ENCODE measurements at places on chromosomes 5 and 9. TPM values are rescaled to one million over a fixed set of nuclear protein-coding genes. Genes with fewer than 3 reads are reported as not detected.

DNA sequence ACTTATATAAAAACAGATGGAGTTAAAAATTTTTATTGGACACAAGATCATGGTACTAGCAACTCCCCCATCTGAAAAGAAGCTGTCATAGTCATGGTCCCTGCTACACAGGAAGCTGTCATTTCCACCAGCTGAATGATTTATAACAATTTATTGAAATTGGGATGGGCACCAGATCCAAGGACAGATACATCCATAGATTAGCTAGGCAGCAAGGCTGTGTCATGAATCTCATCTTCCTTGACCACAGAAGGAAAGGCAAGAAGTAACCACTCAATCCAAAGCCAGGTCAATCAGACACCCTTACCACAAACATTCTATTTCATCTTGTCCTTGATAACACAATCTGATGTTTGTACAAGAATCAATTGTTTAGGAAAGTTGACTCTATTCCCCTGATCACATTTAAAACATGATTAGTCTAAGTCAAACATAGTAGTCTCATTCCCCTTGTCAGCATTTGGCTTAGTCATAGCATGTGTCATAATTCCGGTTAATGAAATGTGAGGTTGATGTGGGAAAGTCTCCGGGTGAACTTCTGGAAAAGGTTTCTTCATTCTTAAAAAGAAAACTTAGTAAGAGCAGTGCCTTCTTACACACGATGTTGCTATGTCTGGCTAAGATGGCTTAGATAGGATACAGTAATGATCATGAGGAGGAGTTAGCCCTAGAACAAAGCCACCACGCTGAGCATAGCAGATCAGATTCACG is 462.6 kb upstream of the PAPPA start:
- DNase-seq: no peak
- no peaks in the 10 kb centered on the region for H3K36me3 ChIP-seq
- H3K4me3 ChIP-seq: no peak overlapping the region
- H3K27ac ChIP-seq: peak overlapping the region; percentile 2
- H3K27me3 ChIP-seq: no peaks in the 10 kb centered on the region
- no peaks in the 10 kb centered on the region for H3K4me1 ChIP-seq

- DNase-seq: no peak
- no peaks in the 10 kb centered on the region for H3K27me3 ChIP-seq
- no peaks in the 10 kb centered on the region for H3K36me3 ChIP-seq
- H3K4me1 ChIP-seq: peaks cover 6% of the 10 kb centered on the region
- H3K4me3 ChIP-seq: no peak overlapping the region
Observed at GRCh38 chr9:79661279-79661678, 89.5 kb downstream of the TLE4 start.

GRCh38 chr9:129555512-129556215 is 65.2 kb downstream of the C9orf50 start:
- H3K27me3 ChIP-seq: no peaks in the 10 kb centered on the region
- no peak overlapping the region for H3K27ac ChIP-seq
- peaks cover 14% of the 10 kb centered on the region for H3K4me1 ChIP-seq
- H3K36me3 ChIP-seq: no peaks in the 10 kb centered on the region
- H3K4me3 ChIP-seq: no peak overlapping the region
- no peak for DNase-seq

- H3K4me1 ChIP-seq: no peaks in the 10 kb centered on the region
- DNase-seq: no peak
- no peaks in the 10 kb centered on the region for H3K27me3 ChIP-seq
- H3K4me3 ChIP-seq: no peak overlapping the region
Observed at GRCh38 chr5:79745255-79745654, 55.6 kb downstream of the CMYA5 start.

The ADAMTSL2 gene
- 13.6 TPM for polyA plus RNA-seq

The ROPN1L gene
- polyA plus RNA-seq: 1.6 TPM

DNA sequence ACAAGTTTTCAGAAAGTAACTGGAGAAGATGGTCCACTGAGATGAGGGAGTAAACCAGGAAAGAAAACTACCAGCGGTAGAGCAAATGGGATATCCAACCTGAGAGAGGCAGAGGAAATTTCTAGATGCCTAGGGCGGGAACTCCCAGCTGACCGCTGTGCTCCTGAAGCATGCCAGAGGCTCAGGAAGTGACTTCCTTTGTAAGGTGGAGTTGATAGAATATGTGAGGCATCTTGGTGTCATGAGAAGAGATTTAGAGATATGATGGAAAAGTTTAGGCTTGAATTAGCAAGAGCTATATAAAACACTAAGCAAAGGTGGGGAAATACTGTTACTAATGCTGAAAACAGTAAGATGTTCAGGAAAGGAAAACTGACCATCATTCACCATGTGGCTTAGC is 124.1 kb downstream of the C9orf152 start:
- no peak overlapping the region for H3K27ac ChIP-seq
- no peaks in the 10 kb centered on the region for H3K36me3 ChIP-seq
- no peaks in the 10 kb centered on the region for H3K27me3 ChIP-seq
- no peak for DNase-seq
- no peak overlapping the region for H3K4me3 ChIP-seq

GRCh38 chr9:85258236-85258635 is 483.5 kb downstream of the AGTPBP1 start:
- no peak overlapping the region for H3K27ac ChIP-seq
- no peak for DNase-seq
- no peaks in the 10 kb centered on the region for H3K36me3 ChIP-seq

- no peak overlapping the region for H3K27ac ChIP-seq
- no peaks in the 10 kb centered on the region for H3K36me3 ChIP-seq
- H3K27me3 ChIP-seq: no peaks in the 10 kb centered on the region
- no peaks in the 10 kb centered on the region for H3K4me1 ChIP-seq
Observed at GRCh38 chr9:15725953-15726352, 173.1 kb downstream of the CCDC171 start.

GRCh38 chr5:18749763-18750162 is 1115.5 kb downstream of the TAF11L14 start:
- no peak for DNase-seq
- no peak overlapping the region for H3K27ac ChIP-seq
- no peaks in the 10 kb centered on the region for H3K27me3 ChIP-seq
- no peak overlapping the region for H3K4me3 ChIP-seq
- no peaks in the 10 kb centered on the region for H3K4me1 ChIP-seq

The FIBCD1 gene
- 1.7 TPM for polyA plus RNA-seq

GRCh38 chr9:126399251-126399650 is 72.6 kb downstream of the MVB12B start:
- H3K4me1 ChIP-seq: no peaks in the 10 kb centered on the region
- H3K4me3 ChIP-seq: no peak overlapping the region
- DNase-seq: no peak
- H3K27ac ChIP-seq: no peak overlapping the region
- no peaks in the 10 kb centered on the region for H3K27me3 ChIP-seq

The PTGDS gene
- polyA plus RNA-seq: 59.8 TPM

DNA sequence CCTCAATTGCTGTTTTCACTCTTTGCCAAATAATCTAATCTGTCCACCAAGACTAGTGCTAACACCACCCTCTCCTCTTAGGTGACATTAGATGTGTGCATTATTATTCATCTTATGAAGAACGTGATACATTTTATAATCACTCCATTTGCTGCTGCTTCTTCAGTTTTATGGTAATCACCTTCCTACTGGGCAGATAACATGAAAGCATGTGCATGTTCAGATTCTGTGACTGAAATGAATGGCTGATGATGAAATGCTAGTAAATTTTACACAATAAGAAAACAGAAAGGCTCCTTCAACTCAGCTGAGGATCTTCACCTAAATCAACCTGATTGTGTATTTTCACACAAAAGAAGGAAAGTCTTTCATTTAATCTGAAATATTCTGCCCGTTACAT is 577.6 kb downstream of the CSNK1G3 start:
- no peak overlapping the region for H3K4me3 ChIP-seq
- H3K36me3 ChIP-seq: no peaks in the 10 kb centered on the region
- H3K27ac ChIP-seq: no peak overlapping the region

- peak; percentile 85 for DNase-seq
- peak overlapping the region; percentile 79 for H3K4me3 ChIP-seq
- H3K36me3 ChIP-seq: peaks cover under 1% of the 10 kb centered on the region
- H3K27ac ChIP-seq: peak overlapping the region; percentile 100
Observed at GRCh38 chr5:151772029-151772845, 483 bp downstream of the G3BP1 start.

GRCh38 chr5:27855491-27855890 is 817.1 kb upstream of the CDH9 start:
- no peak overlapping the region for H3K27ac ChIP-seq
- no peaks in the 10 kb centered on the region for H3K36me3 ChIP-seq

DNA sequence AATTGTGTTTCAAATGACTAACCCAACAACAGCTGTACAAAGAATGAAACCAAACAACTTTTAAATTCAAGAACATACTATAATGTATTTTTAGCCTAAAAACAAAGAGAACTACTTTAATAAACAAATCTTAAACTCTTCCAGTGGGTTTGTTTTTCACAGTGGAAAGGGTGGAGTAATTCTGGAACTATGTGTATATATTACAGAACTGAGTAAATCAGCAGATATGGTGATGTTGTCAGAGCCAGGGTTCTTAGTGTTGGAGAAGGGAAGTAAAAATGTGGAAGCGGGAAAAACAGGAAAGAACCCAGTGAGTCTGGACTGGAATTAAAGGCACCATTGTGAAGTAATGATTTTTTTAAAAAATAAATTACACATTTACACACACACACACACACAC is 144.9 kb downstream of the CDK5RAP2 start:
- peaks cover 17% of the 10 kb centered on the region for H3K36me3 ChIP-seq
- H3K4me1 ChIP-seq: peaks cover 10% of the 10 kb centered on the region
- H3K4me3 ChIP-seq: no peak overlapping the region
- peak overlapping the region; percentile 5 for H3K27ac ChIP-seq
- DNase-seq: no peak

DNA sequence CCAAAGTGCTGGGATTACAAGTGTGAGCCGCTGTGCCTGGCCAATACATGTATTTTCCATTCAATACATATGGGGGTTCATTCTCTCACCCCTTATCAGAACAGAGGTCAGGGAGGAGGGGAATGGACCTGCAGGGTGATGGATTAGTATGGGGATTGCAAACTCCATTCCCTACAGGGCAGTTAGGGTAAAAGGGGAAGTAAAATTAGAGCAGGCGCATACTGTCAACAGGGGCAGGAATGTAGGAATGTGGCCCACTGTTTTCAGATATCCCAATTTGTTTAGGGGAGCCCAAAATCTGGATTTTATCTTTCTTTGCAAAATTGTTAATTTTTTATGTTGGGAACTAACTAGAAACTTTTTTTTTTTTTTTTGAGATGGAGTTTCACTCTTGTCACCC is 46.4 kb upstream of the SLC44A1 start:
- no peak overlapping the region for H3K27ac ChIP-seq
- DNase-seq: no peak
- H3K4me1 ChIP-seq: peaks cover 28% of the 10 kb centered on the region
- no peaks in the 10 kb centered on the region for H3K27me3 ChIP-seq
- no peak overlapping the region for H3K4me3 ChIP-seq

GRCh38 chr5:82320966-82321365 is 42.8 kb upstream of the RPS23 start:
- H3K4me1 ChIP-seq: no peaks in the 10 kb centered on the region
- H3K27me3 ChIP-seq: no peaks in the 10 kb centered on the region
- no peak overlapping the region for H3K4me3 ChIP-seq
- no peak for DNase-seq
- no peaks in the 10 kb centered on the region for H3K36me3 ChIP-seq
- H3K27ac ChIP-seq: no peak overlapping the region

- no peaks in the 10 kb centered on the region for H3K27me3 ChIP-seq
- DNase-seq: no peak
- H3K36me3 ChIP-seq: peaks cover 6% of the 10 kb centered on the region
- H3K4me3 ChIP-seq: peak overlapping the region; percentile 82
- H3K4me1 ChIP-seq: peaks cover 69% of the 10 kb centered on the region
Observed at GRCh38 chr9:120711841-120712538, 2.3 kb downstream of the MEGF9 start.

GRCh38 chr5:107011605-107012004 is 659.1 kb downstream of the EFNA5 start:
- no peaks in the 10 kb centered on the region for H3K36me3 ChIP-seq
- H3K27ac ChIP-seq: no peak overlapping the region
- H3K4me3 ChIP-seq: no peak overlapping the region
- no peaks in the 10 kb centered on the region for H3K4me1 ChIP-seq
- no peak for DNase-seq
- no peaks in the 10 kb centered on the region for H3K27me3 ChIP-seq

GRCh38 chr5:35852084-35852734 is 4.5 kb upstream of the IL7R start:
- H3K4me1 ChIP-seq: peaks cover 36% of the 10 kb centered on the region
- no peak overlapping the region for H3K27ac ChIP-seq

DNA sequence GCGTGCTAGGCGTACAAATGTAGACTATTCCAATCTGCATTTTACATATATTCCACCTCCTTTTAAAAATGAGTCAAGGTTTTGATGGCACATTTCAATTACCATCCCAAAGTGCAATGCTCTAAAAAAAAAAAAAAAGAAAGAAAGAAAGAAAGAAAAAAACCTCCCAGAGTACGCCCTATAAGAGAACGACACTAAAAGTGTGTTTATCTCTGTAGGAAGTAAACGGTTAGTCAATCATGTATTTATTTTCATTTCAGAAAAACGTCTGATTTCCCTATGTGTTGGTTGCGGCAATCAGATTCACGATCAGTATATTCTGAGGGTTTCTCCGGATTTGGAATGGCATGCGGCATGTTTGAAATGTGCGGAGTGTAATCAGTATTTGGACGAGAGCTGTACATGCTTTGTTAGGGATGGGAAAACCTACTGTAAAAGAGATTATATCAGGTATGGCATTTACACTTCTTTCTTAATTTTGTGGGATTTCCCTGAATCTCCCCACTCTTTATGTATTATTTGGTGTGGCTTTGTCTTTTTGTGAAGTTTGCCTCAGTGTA is 1.1 kb downstream of the ISL1 start:
- H3K27me3 ChIP-seq: peaks cover 97% of the 10 kb centered on the region
- DNase-seq: no peak
- H3K36me3 ChIP-seq: no peaks in the 10 kb centered on the region
- H3K27ac ChIP-seq: no peak overlapping the region

- H3K36me3 ChIP-seq: no peaks in the 10 kb centered on the region
- H3K4me3 ChIP-seq: no peak overlapping the region
- no peak for DNase-seq
- no peaks in the 10 kb centered on the region for H3K27me3 ChIP-seq
- H3K4me1 ChIP-seq: no peaks in the 10 kb centered on the region
Observed at GRCh38 chr5:20537911-20538703, 550.1 kb upstream of the CDH18 start.

The IL3 gene
- polyA plus RNA-seq: not detected

DNA sequence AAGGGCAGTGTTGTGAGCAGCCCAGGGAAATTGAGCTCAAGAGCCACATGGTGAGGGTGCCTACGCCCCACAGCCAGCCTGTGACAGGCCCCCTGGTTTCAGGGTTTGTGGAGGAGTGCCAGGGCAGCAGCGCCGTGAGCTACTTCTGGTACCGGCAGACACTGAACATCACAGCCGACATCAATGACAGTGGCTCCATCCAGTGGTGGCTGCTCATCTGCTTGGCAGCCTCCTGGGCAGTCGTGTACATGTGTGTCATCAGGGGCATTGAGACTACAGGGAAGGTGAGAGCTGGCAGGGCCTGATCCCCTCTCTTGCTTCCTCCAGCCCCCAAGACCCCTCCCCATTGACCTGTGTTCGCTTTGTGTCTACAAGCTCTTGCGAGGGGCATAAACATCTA is 10.2 kb downstream of the SLC6A18 start:
- no peak overlapping the region for H3K4me3 ChIP-seq
- no peaks in the 10 kb centered on the region for H3K4me1 ChIP-seq
- no peak for DNase-seq
- H3K27me3 ChIP-seq: no peaks in the 10 kb centered on the region
- no peak overlapping the region for H3K27ac ChIP-seq

- H3K27me3 ChIP-seq: no peaks in the 10 kb centered on the region
- peak overlapping the region; percentile 95 for H3K27ac ChIP-seq
- H3K4me3 ChIP-seq: peak overlapping the region; percentile 18
- peak; percentile 32 for DNase-seq
- H3K4me1 ChIP-seq: peaks cover 94% of the 10 kb centered on the region
- H3K36me3 ChIP-seq: no peaks in the 10 kb centered on the region
Observed at GRCh38 chr5:132467287-132467984, 23.1 kb downstream of the IRF1 start.
